ENCODE measurements at places on chromosomes 7 and 10.

- DNase-seq, result no peak
These were observed 43.0 kb downstream of the SUFU start for GRCh38 chr10:102546606-102547320.

DNA sequence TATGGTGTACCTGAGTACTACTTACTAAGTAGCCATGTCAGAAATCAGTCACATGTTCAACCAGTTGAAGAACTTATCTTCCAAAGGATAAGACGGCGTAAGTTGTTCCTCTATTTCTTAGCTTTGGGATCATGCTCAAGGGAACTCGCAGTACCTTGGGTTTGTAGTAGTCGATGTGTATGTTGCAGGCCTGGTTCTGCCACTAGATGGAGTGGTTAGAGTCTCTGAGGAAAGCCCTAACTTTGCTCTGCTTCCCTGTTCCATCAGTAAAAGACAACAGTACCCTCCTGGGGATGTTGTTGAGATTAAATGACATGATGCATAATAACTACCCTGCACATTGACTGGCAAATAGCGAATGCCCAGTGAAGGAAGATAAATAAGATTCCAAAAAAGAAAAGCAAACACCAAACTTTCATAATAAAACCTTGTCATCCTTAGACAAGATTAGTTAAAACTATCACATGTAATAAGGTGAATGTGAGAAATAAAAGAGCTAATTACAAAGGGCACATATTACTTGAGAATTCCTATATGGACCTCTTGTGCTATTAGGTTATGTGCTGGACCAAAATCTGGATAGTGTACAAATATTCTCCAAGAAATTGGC, 165.9 kb downstream of the ABCA13 start:
- no peak for DNase-seq

GRCh38 chr10:100153239-100153825, 32.5 kb downstream of the ERLIN1 start:
- no peak for DNase-seq

DNA sequence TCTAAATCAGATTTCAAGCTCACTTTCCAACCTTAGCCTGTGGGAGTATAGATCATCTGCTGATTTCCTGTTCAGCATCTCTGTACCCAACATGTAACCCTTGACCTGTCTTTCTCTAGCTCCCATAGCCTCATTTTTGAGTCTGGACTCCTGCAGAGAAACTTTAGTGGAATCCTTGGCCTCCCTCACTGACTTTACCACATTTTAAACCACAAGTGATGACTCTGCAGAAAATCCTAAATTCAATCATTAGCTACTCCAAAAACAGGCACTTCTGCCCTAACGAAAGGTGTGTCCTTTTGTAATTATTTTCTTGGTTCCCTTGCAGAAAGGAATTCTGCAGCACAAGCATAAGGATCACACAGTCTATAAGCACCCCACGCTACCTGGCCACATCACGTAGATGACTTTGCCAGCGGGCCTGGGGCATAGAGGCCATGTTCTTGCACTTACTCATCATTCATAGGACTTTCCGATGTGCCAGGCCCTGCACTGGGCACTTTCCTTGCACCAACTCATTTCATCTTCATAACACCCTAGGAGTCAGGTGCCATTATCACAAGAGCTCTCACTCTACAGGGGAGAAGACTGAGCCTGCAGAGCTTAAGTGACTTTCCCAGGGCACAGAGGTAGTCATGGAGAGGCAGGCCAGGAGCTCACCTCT, 57.2 kb upstream of the OPALIN start:
- no peak for DNase-seq

GRCh38 chr7:95052566-95053094, 145.2 kb downstream of the PPP1R9A start:
- DNase-seq, result no peak

- DNase-seq, result no peak
These were observed 34.0 kb downstream of the GPRIN2 start for GRCh38 chr10:46522295-46523118.

DNA sequence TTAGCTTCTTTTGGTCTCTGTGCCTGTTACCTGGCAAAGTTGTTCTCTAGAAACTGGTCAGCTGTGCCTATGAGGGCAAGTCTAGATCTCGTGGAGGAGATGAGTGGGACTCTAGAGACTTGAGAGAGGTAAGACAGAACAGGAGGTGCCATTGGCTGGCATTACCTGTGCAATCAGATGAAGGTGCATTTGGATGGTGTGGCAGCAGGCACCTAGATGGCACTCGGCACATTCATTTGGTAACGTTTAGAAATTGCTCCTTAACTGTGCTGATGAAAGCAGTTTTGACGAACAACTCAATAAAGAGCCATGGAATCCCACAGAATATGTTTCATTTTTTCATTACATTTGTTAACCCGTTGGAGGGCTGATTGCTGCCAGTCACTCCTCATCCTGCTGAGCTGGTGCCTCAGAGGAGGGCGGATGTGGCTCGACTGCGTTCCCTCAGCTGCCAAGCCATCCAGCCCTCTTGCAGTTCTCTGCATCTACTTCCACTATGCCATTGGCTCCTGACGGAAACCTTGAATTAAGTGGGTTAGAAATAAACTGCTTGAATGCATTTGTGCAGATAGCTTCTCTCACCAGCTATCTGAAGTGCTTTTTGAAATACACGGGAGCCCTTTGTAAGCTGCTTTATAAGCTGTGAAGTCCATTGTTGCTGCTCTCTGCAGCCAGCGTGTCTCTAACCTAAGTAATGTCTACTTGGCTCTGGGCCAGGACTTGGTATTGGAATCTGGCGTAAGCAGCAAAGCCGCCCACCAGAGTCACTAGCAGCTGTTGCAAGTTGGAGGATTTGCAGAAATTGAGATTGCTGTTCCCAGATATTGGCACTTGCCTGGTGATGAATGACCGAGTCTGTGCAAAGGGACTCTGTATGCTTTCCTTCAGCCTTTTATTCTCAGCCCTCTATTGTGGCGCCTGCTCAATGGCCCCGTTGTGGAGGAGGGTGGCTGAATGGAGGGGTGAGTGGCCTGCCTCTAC, 87.4 kb downstream of the LRRC4 start:
- DNase-seq, result no peak

- DNase-seq, result no peak
These were observed 72.3 kb upstream of the FAM13C start for GRCh38 chr10:59434463-59435321.

GRCh38 chr7:74429153-74429747, 24.5 kb upstream of the GTF2IRD1 start:
- DNase-seq, result no peak

DNA sequence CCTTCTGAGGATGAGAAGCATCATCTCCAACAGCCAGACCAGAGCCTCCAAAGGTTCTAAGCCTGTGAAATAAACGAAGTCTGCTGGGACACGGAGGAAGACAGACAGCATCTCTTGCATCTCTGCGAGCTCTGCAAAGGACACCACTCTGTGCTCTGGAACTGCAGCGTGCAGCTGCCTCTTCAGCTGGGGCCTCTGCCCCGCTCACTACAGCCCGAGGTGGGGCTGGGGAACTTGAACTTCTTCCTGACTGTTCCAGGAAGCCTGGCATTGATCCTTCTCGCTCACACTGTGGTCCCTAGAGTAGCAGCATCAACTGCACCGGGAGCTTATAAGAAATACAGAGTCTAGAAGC, 163.3 kb downstream of the USP6NL start:
- no peak for DNase-seq

GRCh38 chr7:150958062-150958552, 20.0 kb downstream of the KCNH2 start:
- DNase-seq, result no peak

DNA sequence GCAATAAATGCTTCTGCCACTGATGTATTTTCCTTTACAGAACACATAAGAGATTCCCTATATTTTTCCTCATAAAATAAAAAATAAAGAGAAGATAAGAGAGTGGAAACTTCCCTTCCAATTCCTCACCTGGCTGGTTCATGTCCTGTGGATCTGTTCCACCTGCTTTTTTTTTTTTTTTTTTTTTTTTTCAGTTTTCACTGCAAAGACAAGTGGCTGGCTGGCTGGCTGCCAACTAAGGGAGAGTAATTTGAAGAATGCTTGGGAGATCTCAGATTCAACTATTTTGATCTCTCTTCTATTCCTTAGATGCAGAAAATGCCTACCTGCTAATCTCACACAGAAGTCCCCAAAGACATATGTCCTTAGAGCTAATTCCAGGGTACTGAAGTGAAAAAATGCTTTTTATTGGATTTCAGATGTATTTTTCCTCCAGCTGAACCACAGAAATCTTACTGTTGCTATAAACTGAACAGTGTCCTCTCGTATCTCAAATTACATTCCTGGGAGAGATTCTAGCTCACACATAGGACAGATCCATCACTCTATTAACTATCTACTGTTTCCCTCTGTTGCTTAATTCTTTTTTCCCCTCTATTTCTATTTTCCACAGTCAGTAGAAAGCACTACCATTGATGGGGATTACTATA, 120.8 kb downstream of the NRCAM start:
- DNase-seq, result no peak

DNA sequence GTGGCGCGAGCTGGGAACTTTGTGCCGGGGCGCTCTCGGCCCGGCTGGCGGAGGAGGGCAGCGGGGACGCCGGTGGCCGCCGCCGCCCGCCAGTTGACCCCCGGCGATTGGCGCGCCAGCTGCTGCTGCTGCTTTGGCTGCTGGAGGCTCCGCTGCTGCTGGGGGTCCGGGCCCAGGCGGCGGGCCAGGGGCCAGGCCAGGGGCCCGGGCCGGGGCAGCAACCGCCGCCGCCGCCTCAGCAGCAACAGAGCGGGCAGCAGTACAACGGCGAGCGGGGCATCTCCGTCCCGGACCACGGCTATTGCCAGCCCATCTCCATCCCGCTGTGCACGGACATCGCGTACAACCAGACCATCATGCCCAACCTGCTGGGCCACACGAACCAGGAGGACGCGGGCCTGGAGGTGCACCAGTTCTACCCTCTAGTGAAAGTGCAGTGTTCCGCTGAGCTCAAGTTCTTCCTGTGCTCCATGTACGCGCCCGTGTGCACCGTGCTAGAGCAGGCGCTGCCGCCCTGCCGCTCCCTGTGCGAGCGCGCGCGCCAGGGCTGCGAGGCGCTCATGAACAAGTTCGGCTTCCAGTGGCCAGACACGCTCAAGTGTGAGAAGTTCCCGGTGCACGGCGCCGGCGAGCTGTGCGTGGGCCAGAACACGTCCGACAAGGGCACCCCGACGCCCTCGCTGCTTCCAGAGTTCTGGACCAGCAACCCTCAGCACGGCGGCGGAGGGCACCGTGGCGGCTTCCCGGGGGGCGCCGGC, 870 bp downstream of the FZD1 start:
- DNase-seq, result no peak

GRCh38 chr10:73357821-73358220, 843 bp downstream of the CFAP70 start:
- no peak for DNase-seq

- DNase-seq, result no peak
These were observed 159.9 kb downstream of the MGMT start for GRCh38 chr10:129626796-129627435.

GRCh38 chr7:16791071-16791470, 13.7 kb downstream of the AGR2 start:
- no peak for DNase-seq

GRCh38 chr10:50291261-50291850, 40.0 kb upstream of the ASAH2 start:
- no peak for DNase-seq

- DNase-seq, result no peak
These were observed 5.8 kb downstream of the UPP1 start for GRCh38 chr7:48094861-48095293.

GRCh38 chr7:157044147-157044687, 33.8 kb upstream of the MNX1 start:
- no peak for DNase-seq

DNA sequence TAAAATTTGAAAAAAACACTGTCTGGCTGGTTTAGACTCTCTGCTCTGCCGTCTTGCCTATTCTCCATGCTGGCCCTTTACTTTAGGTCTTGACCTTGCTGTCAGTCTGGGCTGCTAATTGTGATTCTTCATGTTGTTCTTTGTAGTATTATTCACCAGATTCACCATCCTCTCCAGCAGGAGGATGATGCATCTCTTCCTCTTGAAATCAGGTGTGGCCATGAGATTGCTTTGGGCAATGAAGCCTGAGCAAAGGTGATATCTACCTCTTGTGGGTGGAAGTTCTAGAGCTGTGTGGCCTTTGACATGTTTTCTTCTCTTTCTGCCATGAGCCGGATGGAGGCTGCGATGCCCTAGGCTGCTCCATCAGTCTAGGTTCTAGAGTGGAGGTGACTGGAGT, 51.3 kb upstream of the ITPRID1 start:
- DNase-seq, result no peak

GRCh38 chr10:103231047-103231551, 14.6 kb upstream of the RPEL1 start:
- DNase-seq, result no peak

DNA sequence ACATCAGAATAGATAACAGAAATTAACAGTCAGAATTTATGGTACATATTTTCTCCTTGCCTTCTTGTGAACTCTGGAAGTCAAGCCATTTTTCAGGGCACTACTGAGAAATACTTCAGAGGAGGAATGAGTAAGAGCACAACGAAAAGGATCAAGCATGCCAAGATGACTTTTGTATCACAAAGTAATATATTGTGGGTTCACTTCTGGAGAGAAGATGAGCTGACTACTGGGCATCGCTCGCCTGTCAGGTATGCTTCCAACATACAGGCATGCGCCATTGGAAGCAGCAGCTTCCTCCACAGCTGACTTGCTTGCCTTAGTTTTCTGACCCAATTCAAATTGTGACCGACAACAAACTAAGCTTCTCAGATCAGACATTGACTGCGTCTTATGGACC, 137.3 kb downstream of the VTI1A start:
- DNase-seq, result no peak

- DNase-seq, result no peak
These were observed 59.1 kb downstream of the JAZF1 start for GRCh38 chr7:28121496-28121895.

GRCh38 chr7:152202056-152202455, 176.6 kb downstream of the GALNT11 start:
- no peak for DNase-seq

GRCh38 chr10:119535837-119536507, 6.5 kb downstream of the RGS10 start:
- no peak for DNase-seq

- no peak for DNase-seq
These were observed 105.1 kb upstream of the SORCS1 start for GRCh38 chr10:107269626-107270025.

- DNase-seq, result no peak
These were observed 37.6 kb downstream of the ENTPD1 start for GRCh38 chr10:95793401-95794045.

DNA sequence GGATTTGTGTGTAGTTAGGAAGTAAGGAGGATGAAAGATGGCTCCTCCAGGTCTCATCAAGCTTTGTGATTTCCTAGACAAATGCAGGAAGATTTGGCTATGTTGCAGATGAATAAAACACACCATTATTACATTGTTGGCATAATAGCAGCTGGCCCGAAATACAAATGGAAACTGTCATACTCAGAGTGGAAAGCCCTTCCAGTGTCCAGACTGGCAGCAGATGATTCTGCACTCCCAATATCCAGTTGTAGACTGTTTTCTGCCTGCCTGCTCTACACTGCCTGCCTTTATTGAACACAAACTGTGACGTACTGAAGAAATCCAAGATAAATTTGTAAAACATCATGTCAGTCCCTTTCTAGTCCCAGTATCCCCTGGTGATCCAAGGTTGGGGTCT, 99.7 kb upstream of the FZD1 start:
- no peak for DNase-seq
